ENCODE measurements at places on chromosomes 16 and 17.

DNA sequence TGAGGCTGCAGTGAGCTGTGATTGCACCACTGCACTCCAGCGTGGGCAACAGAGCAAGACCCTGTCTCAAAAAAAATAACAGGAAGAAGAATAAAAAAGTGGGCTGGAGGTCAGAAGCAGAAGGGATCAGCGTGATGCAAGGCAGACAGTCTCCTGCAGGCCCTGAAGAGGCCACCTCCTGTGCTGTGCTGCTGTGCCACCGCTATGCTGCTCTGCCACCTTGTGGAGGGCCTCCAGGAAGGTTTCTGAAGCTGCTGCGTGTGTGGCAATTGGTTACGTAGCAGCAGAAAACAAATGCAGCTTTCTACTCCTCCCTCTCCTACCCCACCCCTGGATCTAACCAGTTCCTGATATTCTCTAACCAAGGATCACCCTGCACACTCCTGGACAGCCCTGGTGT is 815.5 kb downstream of the KCNJ18 start:
- no peak for DNase-seq

DNA sequence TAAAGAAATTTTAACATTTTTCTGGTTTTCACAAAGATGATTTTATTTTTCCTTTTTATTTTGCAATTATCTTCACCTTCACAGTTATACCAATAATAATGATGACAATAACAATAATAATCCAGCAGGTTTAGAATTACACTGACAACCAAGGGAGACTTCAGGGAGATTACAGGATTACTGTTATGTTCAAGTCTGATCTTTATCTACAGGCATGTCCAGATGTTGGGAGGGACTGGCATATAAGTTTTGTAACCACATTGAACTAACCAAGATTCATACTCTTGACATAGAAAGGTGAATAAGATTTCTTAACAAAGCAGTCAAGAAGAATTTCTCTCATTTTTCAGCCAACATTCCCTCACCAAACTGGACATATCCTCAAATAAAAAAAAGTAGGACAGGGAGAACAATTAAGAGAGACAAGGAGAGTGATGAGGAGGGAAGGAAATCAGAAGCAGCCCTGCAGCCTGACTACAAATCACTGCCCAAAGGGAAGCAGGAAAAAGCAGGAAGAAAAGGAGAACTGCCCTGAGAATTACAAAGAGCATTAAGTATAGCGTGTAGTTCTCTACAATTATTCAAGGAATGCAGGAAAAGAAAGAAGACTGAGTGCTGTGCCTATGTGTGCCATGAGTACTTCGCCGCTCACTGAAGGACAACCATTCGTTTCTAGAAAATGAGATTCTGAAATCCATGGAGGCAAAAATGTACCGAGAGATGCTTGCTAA is 155.7 kb upstream of the C17orf78 start:
- DNase-seq, result no peak

- no peak for DNase-seq
Observed at GRCh38 chr17:36609498-36609862, 8.1 kb downstream of the MRM1 start.

GRCh38 chr17:54899721-54900456 is 763 bp upstream of the TOM1L1 start:
- no peak for DNase-seq

GRCh38 chr17:78272181-78272913 is 40.9 kb downstream of the TMEM235 start:
- DNase-seq, result no peak

DNA sequence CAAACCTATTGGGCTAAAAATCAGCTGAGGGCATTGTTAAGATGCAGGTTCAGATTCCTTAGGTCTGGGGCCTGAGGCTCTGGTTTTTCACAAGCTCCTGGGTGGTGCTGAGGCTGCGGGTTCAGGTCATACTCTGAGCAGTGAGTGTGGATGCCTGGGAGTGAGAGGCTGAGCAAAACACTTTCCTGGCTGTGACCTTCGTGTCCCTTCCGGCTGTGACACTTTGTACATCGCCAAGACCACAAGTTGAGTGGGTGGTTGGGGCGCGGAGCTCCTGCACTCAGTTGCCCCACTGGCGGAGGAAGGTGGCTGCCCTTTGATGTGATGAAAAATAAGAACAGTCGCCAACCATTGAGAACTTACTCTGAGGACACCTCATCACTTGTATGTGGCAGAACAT is 24.8 kb downstream of the CCR7 start:
- no peak for DNase-seq
